GM12878 (cell line): ENCODE measurements at places on chromosomes 5 and 9. TPM values are rescaled to one million over a fixed set of nuclear protein-coding genes. Genes with fewer than 3 reads are reported as not detected.

GNA14 gene
- total RNA-seq: not detected in 2 replicates

ZNF354C gene
- 0.03 TPM in 1 of 2 replicates, not detected in the other for total RNA-seq

GKAP1 gene
- total RNA-seq: 2.0 and 2.3 TPM in 2 replicates

PIP5KL1 gene
- total RNA-seq: 0.32 and 0.64 TPM in 2 replicates

PCDHGB6 gene
- 0.80 and 1.0 TPM in 2 replicates for total RNA-seq

ENTPD2 gene
- 1.4 and 2.0 TPM in 2 replicates for total RNA-seq

CYLC2 gene
- total RNA-seq: not detected in 2 replicates

EPB41L4A gene
- 0.28 and 1.3 TPM in 2 replicates for total RNA-seq

PDZD2 gene
- 0.13 TPM in 1 of 2 replicates, not detected in the other for total RNA-seq

FGFR4 gene
- total RNA-seq: 0.77 and 1.6 TPM in 2 replicates

PRDM9 gene
- not detected in 2 replicates for total RNA-seq

DNA sequence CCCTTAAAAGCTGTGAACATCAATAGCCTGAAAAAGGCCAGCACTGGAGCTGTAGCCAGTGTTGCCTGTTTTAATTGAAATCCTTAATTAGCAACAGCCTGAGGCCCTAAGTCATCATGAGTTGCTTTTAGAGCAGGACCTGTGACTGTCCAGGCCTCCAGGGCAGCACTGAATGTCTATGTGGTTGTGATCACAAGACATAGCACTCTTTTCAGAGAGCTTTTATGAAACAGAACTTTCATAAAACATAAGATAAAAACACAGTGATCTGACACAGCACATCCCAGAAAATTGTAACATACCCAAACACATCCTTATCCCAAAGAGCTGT lies 85.5 kb upstream of the MYO10 start:
- H3K4me3 ChIP-seq: no peak overlapping the region
- no peaks in the 10 kb centered on the region for H3K27me3 ChIP-seq
- H3K36me3 ChIP-seq: no peaks in the 10 kb centered on the region
- H3K4me1 ChIP-seq: no peaks in the 10 kb centered on the region
- no peak for DNase-seq

GRCh38 chr9:135536216-135536615 lies 9.7 kb upstream of the OBP2A start:
- H3K4me1 ChIP-seq: no peaks in the 10 kb centered on the region
- no peak overlapping the region for H3K4me3 ChIP-seq
- H3K27ac ChIP-seq: no peak overlapping the region

- H3K27ac ChIP-seq: no peak overlapping the region
- H3K4me1 ChIP-seq: no peaks in the 10 kb centered on the region
- H3K27me3 ChIP-seq: no peaks in the 10 kb centered on the region
Observed at GRCh38 chr5:123124859-123125595, 36.0 kb downstream of the PRDM6 start.

- H3K36me3 ChIP-seq: no peaks in the 10 kb centered on the region
- H3K4me3 ChIP-seq: no peak overlapping the region
- H3K27me3 ChIP-seq: no peaks in the 10 kb centered on the region
- no peaks in the 10 kb centered on the region for H3K4me1 ChIP-seq
- DNase-seq: no peak
Observed at GRCh38 chr9:72581694-72582093, 60.3 kb downstream of the TMC1 start.

- no peaks in the 10 kb centered on the region for H3K27me3 ChIP-seq
- no peaks in the 10 kb centered on the region for H3K36me3 ChIP-seq
- no peak for DNase-seq
- H3K4me1 ChIP-seq: no peaks in the 10 kb centered on the region
- H3K27ac ChIP-seq: no peak overlapping the region
Observed at GRCh38 chr5:40521925-40522324, 157.8 kb upstream of the PTGER4 start.

GRCh38 chr5:143074414-143074996 lies 304.3 kb downstream of the ARHGAP26 start:
- no peaks in the 10 kb centered on the region for H3K4me1 ChIP-seq
- no peak overlapping the region for H3K27ac ChIP-seq
- H3K36me3 ChIP-seq: no peaks in the 10 kb centered on the region
- no peak overlapping the region for H3K4me3 ChIP-seq
- H3K27me3 ChIP-seq: no peaks in the 10 kb centered on the region
- DNase-seq: no peak

GRCh38 chr9:36924071-36924470 lies 110.0 kb downstream of the PAX5 start:
- H3K4me1 ChIP-seq: peaks cover 1% of the 10 kb centered on the region
- H3K27me3 ChIP-seq: no peaks in the 10 kb centered on the region
- peak; percentile 30 for DNase-seq
- no peak overlapping the region for H3K4me3 ChIP-seq
- peak overlapping the region; percentile 40; the same call in 1 of the 2 replicates for H3K27ac ChIP-seq
- H3K36me3 ChIP-seq: peaks cover 36% of the 10 kb centered on the region

- H3K27me3 ChIP-seq: no peaks in the 10 kb centered on the region; the same call in 1 of the 2 replicates
- no peaks in the 10 kb centered on the region for H3K36me3 ChIP-seq
- no peaks in the 10 kb centered on the region for H3K4me1 ChIP-seq
- H3K27ac ChIP-seq: no peak overlapping the region
- no peak overlapping the region for H3K4me3 ChIP-seq
Observed at GRCh38 chr5:56264417-56265025, 31.4 kb upstream of the ANKRD55 start.

GRCh38 chr9:69555802-69556201 lies 116.4 kb downstream of the APBA1 start:
- no peak for DNase-seq
- H3K27ac ChIP-seq: no peak overlapping the region
- no peaks in the 10 kb centered on the region for H3K4me1 ChIP-seq
- H3K4me3 ChIP-seq: no peak overlapping the region
- H3K36me3 ChIP-seq: no peaks in the 10 kb centered on the region
- no peaks in the 10 kb centered on the region for H3K27me3 ChIP-seq

- H3K4me1 ChIP-seq: no peaks in the 10 kb centered on the region
- H3K27me3 ChIP-seq: no peaks in the 10 kb centered on the region
- H3K36me3 ChIP-seq: no peaks in the 10 kb centered on the region
Observed at GRCh38 chr5:104635227-104635626, 1072.6 kb upstream of the NUDT12 start.

- H3K4me3 ChIP-seq: no peak overlapping the region
- H3K4me1 ChIP-seq: no peaks in the 10 kb centered on the region
- no peaks in the 10 kb centered on the region for H3K27me3 ChIP-seq
- no peak overlapping the region for H3K27ac ChIP-seq
- no peak for DNase-seq
Observed at GRCh38 chr5:132190161-132190817, 37.4 kb downstream of the P4HA2 start.

GRCh38 chr9:77177143-77177893 lies at the start of gene VPS13A:
Gene VPS13A, plus strand, starts transcription at chr9:77177534. Its CDS starts 171 bp downstream, at chr9:77177705.
- peak; percentile 69 for DNase-seq
- H3K27me3 ChIP-seq: no peaks in the 10 kb centered on the region
- H3K4me1 ChIP-seq: peaks cover 3% of the 10 kb centered on the region; the same call in 1 of the 2 replicates
- peak within 1 kb of the TSS; percentile 66 for H3K27ac ChIP-seq

- H3K27ac ChIP-seq: no peak overlapping the region
- no peak overlapping the region for H3K4me3 ChIP-seq
- H3K4me1 ChIP-seq: no peaks in the 10 kb centered on the region
- no peaks in the 10 kb centered on the region for H3K36me3 ChIP-seq
Observed at GRCh38 chr5:143898916-143899591, 87.1 kb downstream of the HMHB1 start.

DNA sequence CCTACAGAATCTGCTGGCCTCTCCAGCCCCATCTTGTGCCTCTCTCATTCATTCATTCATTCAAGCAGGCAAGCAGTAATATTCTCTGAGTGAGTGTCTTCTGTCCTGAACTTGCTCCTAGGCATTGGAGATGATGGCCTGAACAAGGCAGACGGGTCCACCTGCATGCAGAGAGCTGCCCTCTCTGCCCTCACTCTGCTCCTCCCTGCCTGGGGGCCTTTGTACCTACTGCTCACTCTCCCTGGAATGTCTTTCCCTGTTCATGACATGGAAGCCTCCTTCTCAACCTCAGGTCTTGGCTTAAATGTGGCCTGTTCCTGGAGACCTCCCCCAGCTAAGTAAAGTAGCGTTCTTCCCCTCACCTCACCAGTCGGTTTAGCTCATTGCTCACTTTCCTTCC lies 6.6 kb downstream of the CDX1 start:
- no peak for DNase-seq
- H3K4me1 ChIP-seq: no peaks in the 10 kb centered on the region
- no peak overlapping the region for H3K4me3 ChIP-seq
- no peaks in the 10 kb centered on the region for H3K36me3 ChIP-seq

DNA sequence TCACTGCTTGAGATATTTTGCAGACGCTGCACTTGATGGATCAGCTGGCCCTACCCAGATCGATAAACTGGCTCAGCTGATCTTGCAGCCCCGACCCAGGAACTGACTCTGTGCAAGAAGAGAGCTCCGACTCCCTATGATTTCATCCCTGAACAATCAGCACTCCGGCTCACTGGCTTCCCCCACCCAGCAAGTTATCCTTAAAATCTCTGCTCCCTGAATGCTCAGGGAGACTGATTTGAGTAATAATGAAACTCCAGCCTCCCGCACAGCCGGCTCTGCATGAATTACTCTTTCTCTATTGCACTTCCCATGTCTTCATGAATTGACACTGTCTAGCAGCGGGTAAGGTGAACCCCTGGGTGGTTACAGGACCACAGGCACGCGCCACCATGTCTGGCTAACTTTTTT lies 16.9 kb upstream of the NANS start:
- no peaks in the 10 kb centered on the region for H3K36me3 ChIP-seq
- no peaks in the 10 kb centered on the region for H3K27me3 ChIP-seq
- peak overlapping the region; percentile 43; the same call in 1 of the 2 replicates for H3K4me3 ChIP-seq
- no peak for DNase-seq

- H3K36me3 ChIP-seq: no peaks in the 10 kb centered on the region
- no peak overlapping the region for H3K4me3 ChIP-seq
- no peak overlapping the region for H3K27ac ChIP-seq
- no peaks in the 10 kb centered on the region for H3K27me3 ChIP-seq
Observed at GRCh38 chr9:123851851-123852250, 78.1 kb downstream of the DENND1A start.

DNA sequence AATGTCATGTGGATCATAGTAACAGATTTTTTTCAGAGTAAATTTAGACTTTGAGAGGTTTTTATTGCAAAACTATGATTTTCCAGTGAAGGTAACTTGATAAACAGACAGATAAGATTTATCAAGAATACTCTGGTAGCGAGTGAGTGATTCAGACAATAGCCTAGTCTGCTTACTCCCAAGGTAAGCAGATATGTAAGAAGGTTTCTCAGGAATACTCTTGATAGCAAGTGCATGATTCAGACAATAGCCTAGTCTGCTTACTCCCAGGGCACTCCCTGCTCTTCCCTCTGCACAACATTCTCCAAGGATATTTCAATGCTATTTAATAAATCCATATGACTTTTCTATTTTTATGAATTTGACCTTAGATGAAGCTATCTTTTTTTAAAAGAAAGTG lies 1881.5 kb downstream of the EFNA5 start:
- no peaks in the 10 kb centered on the region for H3K27me3 ChIP-seq
- H3K27ac ChIP-seq: no peak overlapping the region
- no peak for DNase-seq

- H3K4me3 ChIP-seq: no peak overlapping the region
- H3K4me1 ChIP-seq: no peaks in the 10 kb centered on the region
- H3K27ac ChIP-seq: no peak overlapping the region
- DNase-seq: no peak
- no peaks in the 10 kb centered on the region for H3K27me3 ChIP-seq
Observed at GRCh38 chr9:23559522-23559921, 266.5 kb downstream of the ELAVL2 start.

DNA sequence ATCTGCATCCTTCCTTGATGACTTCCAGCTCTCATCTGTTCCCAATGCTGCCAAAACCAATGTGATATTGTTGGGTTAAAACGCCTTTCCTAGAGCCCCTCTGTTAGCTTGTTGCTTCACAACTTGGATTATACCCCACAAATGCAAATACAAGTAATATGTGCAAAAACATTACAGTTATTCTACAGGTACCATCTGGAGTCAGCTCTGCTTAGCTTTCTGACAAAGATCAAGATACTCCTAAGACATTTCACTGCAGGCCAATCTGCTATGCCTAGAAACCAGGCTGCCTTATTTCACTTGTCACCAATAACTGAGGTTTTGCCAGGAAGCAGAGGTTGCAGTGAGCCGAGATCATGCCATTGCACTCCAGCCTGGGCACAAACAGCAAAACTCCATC lies 36.9 kb upstream of the ACO1 start:
- no peak for DNase-seq
- H3K4me1 ChIP-seq: no peaks in the 10 kb centered on the region
- H3K36me3 ChIP-seq: no peaks in the 10 kb centered on the region
- no peak overlapping the region for H3K27ac ChIP-seq

- H3K4me3 ChIP-seq: peak overlapping the region; percentile 31
- H3K4me1 ChIP-seq: peaks cover 78% of the 10 kb centered on the region
- peaks cover 9% of the 10 kb centered on the region for H3K36me3 ChIP-seq
- peak; percentile 95 for DNase-seq
- no peaks in the 10 kb centered on the region for H3K27me3 ChIP-seq
Observed at GRCh38 chr5:132420706-132421272, 51.3 kb downstream of the SLC22A5 start.

- no peaks in the 10 kb centered on the region for H3K36me3 ChIP-seq
- DNase-seq: no peak
- H3K27ac ChIP-seq: no peak overlapping the region
Observed at GRCh38 chr9:13860019-13860418, 453.9 kb downstream of the NFIB start.

- no peak for DNase-seq
- no peaks in the 10 kb centered on the region for H3K27me3 ChIP-seq
- H3K27ac ChIP-seq: no peak overlapping the region
- H3K4me1 ChIP-seq: no peaks in the 10 kb centered on the region
- H3K36me3 ChIP-seq: no peaks in the 10 kb centered on the region
Observed at GRCh38 chr5:148532969-148533670, 121.2 kb downstream of the HTR4 start.

DNA sequence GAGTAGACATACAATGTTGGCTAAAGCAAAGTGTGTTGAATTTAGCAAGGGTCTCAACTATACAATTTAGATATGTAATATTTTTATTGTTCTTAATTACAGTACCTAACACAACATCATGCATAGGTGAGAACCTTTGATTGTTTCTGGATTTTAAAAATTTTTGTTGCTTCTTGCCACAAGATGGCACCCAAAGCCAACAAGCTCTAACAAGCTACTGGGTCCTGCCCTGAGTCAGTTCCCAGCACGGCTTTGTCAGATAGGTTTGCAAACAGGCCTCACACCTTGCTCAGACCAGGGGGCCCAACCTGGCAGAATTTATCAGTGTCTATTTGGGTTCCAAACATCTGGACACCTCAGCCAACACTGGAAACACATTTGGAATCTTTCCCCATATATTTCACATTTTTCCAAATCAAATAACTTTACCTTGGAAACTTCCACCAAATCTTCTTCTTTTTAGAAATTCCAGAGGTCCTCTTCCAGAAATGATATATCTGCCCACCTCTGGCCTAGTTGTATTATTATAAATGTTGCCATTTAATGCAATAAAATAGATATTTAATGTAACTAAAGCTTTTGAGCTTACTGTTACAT lies 49.5 kb upstream of the EGFLAM start:
- DNase-seq: no peak
- no peak overlapping the region for H3K4me3 ChIP-seq
- no peak overlapping the region for H3K27ac ChIP-seq
- H3K36me3 ChIP-seq: no peaks in the 10 kb centered on the region
- no peaks in the 10 kb centered on the region for H3K27me3 ChIP-seq

DNA sequence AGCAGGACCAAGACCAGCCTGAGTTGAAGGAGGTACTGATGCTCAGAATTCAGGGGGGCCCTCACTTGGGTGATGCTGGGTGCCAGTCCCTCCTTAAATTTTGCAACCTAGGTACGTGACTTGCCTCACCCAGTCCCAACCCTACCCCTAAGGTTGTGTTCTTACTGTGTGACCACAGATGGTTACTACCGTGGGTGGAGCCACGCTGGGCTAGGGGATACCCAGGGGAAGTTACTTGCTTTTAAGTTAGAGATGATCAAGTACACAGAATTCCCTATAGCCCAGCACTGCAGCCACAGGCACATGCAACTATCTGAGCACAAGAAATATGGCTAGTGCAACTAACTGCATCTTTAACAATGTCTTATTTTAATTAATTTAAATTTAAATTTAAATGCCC lies 32.9 kb downstream of the NXNL2 start:
- no peaks in the 10 kb centered on the region for H3K36me3 ChIP-seq
- H3K4me3 ChIP-seq: no peak overlapping the region
- H3K4me1 ChIP-seq: no peaks in the 10 kb centered on the region
- no peaks in the 10 kb centered on the region for H3K27me3 ChIP-seq
